ENCODE measurements at places on chromosomes 11 and 22.

DNA sequence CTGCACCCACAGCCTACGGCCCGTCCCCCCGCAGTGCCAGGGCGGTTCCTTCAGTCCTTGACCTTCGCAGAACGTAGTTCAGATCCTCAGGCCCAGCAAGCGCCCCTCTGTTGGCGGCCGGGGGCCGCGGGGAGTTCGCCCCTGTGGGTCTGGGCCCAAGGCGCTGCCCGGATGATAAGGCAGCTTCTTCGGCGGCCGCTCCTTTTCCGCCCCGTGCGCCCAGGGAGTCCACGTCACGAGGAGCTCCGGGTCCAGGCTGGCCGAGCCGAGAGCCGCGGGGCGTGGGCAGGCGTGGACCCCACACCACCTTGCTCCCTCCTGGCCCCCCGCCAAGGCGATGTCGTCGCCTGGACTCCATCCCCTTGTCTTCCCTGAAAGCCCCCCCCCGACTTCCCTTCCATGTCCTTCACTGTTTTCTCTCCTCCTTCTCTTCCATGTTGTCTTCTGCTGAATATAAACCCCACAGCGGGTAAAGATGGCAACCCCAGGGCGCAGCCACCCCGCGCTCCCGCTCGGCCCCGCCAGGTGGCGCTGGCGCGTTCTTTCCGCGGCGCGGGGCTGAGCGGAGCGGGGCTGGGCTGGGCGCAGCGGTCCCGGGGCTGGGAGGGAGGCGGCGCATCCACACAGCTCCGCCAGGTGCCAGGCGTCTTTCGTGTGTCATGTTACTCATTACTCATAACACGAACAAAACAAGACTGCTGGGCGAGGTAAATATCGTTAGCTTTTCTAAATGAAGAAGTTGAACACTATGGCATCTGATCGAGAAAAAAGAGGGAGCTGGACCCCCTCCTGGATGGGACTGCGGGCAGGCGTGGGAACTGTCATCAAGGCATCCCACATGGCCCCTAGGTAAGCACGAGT is 321.0 kb downstream of the NTM start:
- peak; percentile 57 for DNase-seq

DNA sequence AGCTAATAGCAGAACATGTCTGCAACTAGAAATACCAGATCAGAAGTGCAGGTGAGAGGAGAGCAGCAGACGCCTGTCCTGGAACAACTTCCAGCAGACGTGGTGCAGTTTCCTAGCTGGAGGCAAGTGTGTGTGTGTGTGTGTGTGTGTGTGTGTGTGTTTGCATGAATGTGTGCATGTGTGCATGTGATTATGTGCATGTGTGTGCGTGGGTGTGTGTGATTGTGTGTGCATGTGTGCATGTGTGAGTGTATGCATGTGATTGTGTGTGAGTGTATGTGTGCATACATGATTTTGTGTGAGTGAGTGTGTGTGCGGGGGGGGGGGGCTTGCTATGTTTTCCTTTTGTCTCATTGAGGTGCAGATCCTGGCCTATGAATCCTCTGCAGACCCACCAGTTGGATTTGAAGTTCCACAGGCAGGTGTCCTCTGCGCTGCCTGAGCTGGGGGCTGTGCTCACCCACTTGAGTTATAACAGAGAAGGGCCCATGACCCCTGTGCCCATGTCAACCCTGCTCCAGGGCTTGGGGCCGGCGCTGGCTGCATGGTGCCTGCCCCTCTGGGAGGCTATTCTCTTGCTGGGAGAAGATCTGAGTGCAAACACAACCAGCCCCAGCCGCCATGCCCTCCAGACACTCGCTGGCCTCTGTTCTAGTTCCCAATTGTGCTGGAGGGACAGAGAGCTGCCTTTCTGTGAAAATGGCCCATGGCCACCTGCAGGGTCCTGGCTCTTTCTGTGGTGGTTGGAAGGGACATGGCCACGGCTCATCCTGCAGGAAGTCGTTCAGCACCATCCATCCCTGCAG is 821.3 kb downstream of the BRD1 start:
- no peak for DNase-seq

- peak; percentile 62 for DNase-seq
These were observed 26.4 kb downstream of the TXN2 start for GRCh38 chr22:36454916-36455570.

DNA sequence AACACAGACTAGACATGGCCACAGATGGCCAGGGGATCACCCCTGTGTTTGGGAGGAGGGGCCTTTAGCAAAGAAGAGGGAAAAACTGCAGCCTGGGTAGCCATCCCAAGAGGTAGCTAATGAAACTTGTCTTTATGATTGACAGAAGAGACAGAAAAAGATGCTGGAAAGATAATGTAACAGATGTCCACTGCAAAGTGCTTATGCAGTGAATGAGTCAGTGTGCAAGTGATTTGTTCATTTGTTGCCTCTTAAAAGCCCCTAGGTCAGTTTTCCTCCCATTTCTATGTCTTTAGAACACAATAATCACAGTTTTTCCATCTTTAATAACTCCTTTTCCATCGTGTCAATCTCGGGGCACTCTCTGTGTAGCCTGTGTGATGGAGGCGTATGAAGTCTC is 57.2 kb downstream of the INSC start:
- no peak for DNase-seq

All from NCI-H526 treated with DMSO at 0.1 percent for 48 hours (cell line).